Mucosa of descending colon (tissue), 3 donors: ENCODE measurements at places on chromosomes 16 and 17. TPM values are rescaled to one million over a fixed set of nuclear protein-coding genes. Genes with fewer than 3 reads are reported as not detected.

The SLC47A2 gene
- 0.28 TPM for total RNA-seq

- DNase-seq, result no peak
These were observed 4.8 kb downstream of the IRX5 start for GRCh38 chr16:54935266-54935968.

DNA sequence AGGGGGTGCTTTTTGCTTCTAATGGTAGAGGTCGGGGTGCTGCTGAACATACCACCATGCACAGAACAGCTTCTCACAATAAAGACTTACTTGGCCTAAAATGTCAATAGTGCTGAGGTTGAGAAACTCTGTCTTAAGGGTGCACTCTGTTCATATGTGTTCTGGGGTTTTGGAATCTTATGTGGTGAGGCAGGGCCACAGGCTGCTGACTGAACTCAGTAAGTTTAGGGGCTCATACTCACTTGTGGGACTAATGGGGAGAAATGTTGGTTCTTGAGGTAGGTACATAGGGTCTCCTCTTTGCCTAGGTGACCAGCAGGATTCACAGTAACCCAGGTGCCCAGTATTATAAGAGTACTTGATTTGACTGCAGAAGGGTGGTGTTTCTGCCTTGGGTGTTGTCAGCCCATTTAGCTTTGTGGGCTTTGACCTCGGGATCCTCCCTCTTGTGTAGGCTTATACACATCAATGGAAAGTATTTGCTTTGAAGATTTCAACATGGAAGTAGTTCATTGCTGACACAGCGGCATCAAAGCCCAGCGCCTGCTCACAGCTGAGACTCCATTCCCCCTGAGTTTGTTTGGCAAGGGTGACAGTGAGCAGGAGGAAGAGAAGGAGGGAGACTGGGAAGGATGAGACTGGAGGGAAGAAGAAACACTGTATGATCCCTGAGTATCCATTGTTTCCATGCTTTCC lies 17.2 kb downstream of the SLC7A6 start:
- DNase-seq, result no peak

- DNase-seq, result no peak
These were observed 170.7 kb downstream of the NTN1 start for GRCh38 chr17:9192010-9192409.

- no peak for DNase-seq
These were observed 790 bp downstream of the NCBP3 start for GRCh38 chr17:3845291-3845620.

DNA sequence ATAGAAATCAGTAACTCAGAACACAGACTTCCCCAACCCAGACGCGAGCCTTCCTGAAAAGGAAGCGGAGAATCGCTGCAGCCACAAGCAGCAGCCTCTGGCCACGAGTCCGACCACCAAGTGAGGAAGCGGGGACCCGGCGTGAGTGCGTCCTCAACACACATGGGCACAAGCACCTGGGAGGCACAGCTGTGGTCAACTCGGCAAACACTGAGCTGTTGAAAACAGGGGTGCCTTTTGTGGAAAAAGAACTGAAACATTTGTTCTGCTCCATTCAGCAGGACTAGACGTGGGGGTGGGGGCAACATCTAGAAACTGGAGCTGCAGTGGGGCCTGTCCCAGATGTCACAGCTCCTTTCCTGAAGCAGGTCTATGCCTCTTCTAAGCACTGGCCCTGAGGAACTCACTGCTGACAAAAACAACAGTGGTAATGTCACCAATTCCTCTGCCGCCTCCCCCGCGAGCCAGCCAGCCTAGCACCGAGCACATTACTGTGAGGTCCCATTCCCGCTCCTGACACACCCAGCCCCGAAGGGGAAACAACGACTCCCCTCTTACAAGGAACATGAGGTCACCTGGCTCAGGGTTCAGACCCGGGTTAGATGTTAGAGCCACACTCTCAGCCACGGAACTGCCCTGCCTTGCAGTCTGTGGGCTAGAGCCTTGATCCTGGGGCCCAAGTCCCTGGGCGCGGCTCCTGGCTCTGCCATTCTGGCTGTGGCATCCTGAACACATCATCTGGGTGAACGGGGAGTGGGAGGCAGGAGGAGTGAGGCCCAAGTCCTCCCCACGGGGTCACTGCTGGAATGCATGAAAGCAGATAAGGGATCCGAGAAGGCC lies 29.0 kb downstream of the KDM8 start:
- no peak for DNase-seq

DNA sequence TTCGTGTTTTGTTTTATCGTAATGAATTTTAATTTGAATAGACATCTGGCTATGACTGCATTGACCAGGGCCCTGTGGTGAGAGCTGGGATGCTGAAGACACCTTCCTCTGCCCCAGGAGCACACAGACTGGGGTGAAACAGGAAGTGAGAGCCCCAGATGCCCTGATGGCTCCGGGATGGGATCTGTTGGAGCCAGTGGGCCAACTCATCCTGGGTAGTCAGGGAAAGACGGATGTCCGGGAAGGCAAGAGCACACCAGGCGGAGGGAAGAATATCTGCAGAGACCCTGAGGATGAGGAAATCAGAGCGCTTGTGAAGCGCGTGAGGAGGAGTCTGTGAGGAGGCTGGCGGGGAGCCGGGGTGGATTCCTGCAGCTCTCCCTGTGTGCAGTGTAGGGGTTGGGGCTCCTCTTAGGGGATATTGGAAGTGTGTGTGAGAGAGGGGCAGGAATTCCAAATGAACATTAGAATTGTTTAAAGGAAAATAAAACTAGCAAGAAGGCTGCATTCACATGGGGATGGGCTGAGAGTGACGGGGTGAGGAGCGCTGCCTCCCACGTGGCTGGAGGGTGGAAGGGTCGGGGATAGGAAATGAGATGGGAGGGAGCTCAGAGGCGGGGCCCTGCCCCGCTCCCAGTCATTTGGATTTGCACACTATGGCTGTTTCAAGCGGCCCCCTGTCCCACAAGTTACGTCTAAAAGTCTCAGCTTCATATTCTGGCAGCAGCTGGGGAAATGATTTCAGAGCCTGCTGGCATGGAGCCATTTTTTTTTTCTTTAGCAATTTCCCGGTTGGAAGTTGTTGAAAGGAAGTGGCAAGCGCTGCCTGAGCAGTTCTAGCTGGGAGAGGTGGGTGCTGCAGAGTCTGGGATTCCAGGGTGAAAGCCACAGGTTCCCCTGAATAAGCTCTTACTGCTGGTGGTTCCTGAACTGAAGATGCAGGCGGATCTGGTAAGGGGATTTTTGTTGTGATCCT lies 71.2 kb upstream of the LGALS9 start:
- peak; percentile 44 for DNase-seq

DNA sequence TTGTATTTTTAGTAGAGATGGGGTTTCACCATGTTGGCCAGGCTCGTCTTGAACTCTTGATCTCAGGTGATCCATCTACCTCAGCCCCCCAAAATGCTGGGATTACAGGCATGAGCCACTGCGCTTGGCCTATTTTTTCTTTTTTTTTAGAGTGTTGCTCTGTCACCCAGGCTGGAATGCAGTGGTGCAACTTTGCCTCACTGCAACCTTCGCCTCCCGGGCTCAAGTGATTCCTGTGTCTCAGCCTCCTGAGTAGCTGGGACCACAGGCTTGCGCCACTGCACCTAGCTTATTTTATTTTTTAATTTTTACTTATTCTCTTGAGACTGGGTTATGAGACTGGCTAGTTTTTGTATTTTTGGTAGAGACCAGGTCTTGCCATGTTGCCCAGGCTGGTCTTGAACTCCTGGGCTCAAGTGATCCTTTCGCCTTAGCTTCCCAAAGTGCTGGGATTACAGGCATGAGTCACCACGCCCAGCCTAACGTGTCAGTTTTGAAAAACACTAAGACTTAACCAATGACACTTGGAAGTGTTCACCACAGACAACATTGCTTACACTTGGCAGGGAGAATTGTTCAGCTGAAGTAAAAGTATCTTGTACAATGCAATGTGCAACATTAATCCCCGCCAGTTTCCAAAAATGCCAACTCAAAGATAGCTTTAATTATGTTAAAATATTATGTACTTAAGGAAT lies 26.9 kb downstream of the ATAD5 start:
- DNase-seq, result no peak

GRCh38 chr16:86396422-86396821 lies 113.9 kb upstream of the FOXF1 start:
- no peak for DNase-seq

The FAHD1 gene
- 31.4 TPM for total RNA-seq

DNA sequence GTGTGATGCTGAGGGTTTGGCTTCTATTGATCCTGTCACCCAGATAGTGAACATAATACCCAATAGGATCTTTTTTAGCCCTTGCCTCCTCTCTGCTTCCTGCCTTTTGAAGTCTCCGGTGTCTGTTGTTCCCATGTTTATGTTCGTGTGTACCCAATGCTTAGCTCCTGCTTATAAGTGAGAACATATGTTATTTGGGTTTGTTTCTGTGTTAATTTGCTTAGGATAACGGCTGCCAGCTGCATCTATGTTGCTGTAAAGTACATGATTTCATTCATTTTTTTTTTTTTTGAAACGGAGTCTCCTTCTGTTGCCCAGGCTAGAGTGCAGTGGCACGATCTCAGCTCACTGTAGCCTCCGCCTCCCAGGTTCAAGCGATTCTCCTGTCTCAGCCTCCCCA lies 23.0 kb downstream of the DUS2 start:
- no peak for DNase-seq

DNA sequence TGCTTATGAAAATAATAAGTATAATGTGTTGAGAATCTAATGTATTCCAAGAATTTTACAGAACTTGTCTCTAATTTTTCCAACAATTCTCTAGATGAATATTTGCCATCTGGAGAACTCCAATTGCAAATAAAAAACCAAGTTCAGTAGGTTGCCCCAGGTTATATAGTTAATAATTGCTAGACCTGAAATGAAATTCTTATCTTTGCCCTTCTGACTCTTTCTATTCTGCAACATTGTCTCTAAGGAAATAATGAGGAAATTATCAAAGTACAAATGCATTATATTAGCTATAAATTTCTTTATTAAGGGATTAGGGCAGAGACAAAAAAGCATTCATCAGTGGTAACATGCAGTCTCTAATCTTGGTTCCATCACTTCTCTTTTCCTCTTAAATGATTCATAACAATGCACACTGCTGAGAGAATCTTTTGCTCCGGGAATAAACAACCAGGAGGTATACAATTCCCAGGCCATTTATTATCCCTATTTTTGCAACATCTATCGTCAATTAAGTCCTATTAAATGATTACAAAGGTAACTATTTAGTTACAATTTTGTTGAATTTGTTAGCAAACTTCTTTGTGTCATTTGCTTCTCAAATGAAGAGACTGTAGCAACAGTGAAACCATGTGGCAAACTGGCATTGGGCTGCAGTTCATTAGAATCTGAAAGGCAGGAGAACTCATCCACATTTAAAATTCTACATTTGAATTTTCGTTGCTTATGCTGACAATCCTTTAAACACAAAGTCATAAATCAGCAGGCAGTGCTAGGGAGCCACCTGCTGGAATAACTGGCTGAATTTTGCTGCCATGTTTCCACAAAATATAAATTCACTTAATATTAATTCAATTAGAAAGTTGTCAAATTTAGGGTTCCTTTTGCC lies 349.6 kb downstream of the KIF2B start:
- no peak for DNase-seq

DNA sequence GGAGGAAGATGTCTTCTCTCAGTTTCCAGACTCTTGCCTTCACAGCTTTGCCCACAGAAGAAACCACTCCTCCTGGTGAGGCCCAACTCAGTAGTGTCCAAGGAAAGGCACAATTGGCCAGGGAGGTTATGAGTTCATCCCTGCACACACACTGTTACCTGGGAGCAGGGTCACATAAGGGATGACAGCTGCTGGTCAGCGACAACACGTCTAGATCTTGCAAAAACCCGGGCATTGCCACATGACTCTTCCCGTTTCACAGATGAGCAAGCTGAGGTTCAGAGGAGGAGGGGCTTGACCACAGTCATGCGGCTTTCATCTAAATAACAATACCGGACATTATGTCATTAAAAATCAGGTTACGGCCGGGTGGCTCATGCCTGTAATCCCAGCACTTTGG lies 186.0 kb downstream of the COPRS start:
- no peak for DNase-seq

The OR4D1 gene
- total RNA-seq, result not detected

- DNase-seq, result peak; percentile 90
These were observed 939 bp upstream of the WDR90 start for GRCh38 chr16:648071-648780.

The CDC6 gene
- total RNA-seq, result 14.9 TPM

The MC1R gene
- 4.8 TPM for total RNA-seq
